ENCODE measurements at places on chromosomes 11 and 22.

DNA sequence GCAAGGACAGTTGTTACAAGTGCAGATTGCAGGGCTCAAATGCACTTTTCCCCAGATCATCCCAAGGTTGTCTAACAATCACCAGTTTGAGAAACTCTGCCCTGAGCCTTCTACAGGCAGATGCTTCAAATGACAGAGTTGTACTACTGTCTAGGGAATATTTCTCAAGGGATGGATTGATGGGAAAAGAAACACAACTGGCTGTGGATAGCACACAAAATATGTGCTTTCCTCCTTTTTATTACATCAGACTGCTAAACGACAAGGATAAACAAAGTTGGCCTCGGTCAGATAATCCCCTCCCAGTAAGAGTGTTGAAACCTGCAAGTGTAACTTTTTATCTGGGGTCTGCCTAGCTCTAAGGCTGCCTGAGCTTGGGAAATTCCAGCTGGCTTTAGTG lies 46.6 kb upstream of the SORL1-AS1 start:
- DNase-seq, result no peak

- DNase-seq, result no peak
These were observed at the start of gene PHLDA2 for GRCh38 chr11:2928605-2929530. PHLDA2 (minus strand) TSS chr11:2929420; CDS start chr11:2929364, 56 bp downstream.

- DNase-seq, result no peak
These were observed 271.9 kb downstream of the ST3GAL4 start for GRCh38 chr11:126627421-126627820.

- DNase-seq, result no peak
These were observed 326.1 kb upstream of the ANO5 start for GRCh38 chr11:21866781-21867180.

DNA sequence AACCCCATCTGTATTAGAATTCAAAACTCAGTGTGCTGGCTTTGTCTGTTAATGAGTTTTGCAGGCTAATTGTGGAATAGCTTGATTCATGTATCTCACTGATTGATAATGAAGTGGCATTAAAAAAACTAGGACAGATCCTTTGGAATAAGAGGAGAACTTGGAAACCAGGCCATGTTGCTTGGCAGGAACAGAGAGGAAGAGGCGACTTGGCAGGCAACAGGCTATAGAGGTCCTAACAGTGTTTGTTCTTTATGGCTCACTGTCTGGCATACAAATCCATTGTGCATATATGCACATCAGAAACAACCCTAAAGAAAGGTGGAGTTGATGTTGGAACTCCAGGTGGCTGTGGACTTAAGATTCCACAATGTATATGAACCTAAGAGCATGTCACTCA lies 17.4 kb upstream of the OR9I1 start:
- no peak for DNase-seq

DNA sequence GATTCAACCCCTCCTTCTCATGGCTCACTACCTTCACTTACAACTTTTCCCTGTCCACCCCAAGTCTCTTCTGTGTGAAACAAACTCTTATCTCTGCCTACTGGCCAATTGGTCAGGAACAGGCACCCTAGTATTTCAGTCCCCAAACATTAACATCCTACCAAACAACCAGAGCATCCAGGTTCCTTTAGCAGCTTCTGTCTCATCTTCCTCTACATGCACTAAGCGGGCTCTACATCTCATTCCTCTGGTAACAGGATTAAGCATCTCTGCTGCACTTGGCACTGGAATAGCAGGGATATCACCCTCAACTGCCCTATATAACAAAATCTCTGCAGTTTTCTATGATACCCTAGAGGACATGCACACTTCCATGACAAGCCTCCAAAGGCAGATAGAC lies 116.2 kb downstream of the JRKL start:
- no peak for DNase-seq

- no peak for DNase-seq
These were observed 95.0 kb downstream of the AMOTL1 start for GRCh38 chr11:94862926-94863880.

DNA sequence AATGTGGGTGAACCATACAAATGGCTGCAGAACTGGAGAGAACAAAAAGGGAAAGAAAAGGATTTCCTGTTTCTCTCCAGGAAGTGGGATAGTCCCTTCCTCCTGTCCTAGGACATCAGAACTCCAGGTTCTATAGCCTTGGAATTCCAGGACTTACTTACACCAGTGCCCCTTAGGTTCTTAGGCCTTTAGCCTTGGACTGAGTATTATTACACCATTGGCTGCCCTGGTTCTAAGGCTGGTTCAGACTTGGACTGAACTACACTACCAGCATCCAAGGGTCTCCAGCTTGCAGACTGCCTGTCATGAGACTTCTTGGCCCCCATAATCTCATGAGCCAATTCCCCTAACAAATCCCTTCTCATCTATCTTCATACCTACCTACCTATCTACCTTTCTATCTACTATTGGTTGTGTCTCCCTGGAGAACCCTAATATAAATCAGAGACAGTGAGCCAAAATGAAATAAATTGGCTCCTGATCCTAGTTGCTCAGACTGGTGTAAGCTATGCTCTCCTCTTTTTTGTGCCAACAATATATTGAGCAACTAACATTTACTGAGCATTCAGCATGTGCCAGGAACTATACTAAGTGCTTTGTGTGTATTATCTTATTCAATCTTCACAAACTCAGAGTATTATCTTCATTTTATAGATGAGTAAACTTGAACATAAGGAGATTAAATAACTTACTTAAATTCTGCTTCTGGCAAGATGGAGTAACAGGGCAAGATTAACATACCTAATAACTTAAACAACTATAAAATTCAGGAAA lies 303.7 kb downstream of the TTC28 start:
- no peak for DNase-seq

GRCh38 chr11:72227316-72228228 lies 3.0 kb downstream of the INPPL1 start:
- DNase-seq, result no peak

GRCh38 chr11:67572305-67572704 lies 11.3 kb upstream of the GSTP1 start:
- no peak for DNase-seq

Measured in iPS DF 19.7 (cell line).